Activated CD4-positive, CD25-positive, alpha-beta regulatory T cell (primary cell): ENCODE measurements at places on chromosomes 16 and 17.

GRCh38 chr17:58970609-58971450 lies 135.8 kb downstream of the TRIM37 start:
- no peak for DNase-seq

DNA sequence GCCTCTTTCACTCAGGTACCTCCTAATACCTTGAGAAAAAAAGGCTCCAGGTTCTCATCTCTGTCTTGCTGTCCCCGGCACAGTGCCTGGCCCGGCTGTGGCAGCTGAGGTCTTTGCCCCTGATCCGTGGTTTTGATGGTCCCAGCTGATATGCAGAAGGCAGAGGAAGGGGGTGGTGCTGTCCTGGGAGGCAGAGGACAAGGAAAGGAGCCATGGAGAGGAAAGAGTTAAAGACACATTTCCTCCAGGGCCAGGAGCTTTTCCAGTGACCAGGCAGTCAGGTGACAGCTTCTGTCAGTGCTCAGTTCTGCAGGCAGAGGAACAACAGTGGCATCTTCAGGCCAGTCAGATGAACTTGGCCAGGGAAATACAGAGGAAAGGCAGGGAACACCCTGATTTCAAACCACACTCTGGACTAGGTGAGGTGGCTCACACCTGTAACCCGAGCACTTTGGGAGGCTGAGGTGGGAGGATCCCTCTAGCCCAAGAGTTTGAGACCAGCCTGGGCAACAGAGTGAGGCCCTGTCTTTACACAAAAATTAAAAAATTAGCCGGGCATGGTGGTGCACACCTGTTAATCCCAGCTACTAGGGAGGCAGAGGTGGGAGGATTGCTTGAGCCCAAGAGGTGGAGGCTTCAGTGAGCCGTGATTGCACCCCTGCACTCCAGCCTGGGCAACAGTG lies 3.3 kb upstream of the COG1 start:
- no peak for DNase-seq

- no peak for DNase-seq
These were observed 10.0 kb downstream of the TMEM235 start for GRCh38 chr17:78241277-78242023.

GRCh38 chr16:7731141-7731540 lies 398.5 kb downstream of the RBFOX1 start:
- DNase-seq = no peak

GRCh38 chr16:15539197-15539596 lies 103.8 kb downstream of the MARF1 start:
- no peak for DNase-seq

DNA sequence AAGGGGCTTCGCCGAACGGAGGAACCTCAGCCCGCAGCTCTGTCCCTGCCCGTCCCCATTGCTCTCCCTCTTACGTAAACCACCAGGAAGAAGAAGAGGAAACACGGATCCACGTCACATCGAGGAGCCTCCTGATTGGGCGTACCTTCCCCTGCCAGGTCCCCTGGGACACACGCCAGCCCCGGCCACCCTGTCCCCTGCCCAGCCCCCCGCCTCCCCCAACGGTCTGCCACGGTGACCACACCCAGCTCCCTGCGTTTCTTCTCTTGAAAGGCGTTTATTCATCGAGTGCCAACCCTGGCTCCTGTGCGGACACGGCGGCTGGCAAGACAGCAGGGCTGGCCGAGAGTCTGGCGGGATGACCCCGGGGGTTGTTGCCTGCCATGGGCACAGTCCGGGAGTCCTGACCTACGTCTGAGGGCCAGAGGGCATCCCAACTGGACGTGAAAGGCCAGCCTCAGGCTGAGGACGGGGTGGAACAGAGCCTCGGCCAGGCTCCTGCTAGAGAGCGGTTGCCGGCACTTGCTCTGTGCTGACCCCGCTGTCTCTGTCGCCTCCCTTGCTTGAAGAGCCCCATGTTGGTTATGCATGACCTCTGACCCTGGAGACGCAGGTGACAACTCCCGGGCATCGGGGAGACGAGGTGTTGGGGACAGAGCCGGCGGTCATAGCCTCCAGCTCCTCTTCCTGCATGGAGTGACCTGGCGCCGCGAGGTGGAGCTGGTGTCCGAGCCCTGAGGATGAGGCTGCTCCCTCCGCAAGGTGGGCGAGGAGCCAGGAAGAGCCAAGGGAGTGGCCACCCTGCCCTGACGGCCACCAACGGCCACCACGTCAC lies 40.5 kb upstream of the ACSF3 start:
- no peak for DNase-seq

DNA sequence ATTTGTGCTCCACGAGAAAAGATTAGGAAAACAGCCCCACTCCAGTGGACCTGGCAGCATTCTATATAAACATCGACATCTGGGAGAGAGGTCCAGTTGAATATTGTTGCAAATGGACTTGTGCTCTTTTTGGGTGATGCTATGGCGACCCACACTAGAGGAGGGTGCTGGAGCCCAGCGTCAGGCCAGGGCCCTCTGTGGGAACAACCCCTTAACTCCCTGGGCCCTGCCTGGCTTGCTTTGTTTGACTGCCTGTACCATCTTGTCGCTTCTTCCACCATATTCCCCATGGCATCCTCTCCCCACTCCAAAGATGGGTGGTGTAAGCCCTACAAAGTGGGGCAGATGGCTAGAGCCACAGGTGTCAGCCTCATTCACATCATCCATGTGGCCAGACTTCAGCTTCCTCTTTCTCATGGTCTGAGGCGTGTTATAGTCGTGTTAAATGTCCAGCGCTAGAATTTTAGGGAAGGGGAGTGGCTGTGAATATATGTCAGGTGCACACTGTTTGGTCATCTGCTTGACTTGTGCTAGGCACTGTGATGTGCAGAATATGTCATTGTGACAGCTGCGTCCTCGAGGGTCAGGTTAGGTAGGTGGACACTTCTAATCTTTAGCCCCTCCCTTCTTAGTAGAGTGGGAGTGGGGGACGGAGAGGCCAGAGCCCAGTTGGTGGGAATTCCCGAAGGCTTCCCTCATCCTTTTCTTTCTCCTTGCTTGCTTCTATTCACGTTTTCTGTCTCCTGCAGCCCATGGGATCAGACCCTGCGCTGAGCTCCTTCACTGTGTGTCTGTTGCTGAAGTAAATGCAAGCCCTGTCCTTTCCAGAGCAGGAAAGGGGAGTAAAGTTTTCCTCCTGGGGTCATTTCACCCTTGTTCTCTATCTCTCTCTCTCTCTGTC lies 49.8 kb downstream of the MPRIP start:
- DNase-seq = no peak

DNA sequence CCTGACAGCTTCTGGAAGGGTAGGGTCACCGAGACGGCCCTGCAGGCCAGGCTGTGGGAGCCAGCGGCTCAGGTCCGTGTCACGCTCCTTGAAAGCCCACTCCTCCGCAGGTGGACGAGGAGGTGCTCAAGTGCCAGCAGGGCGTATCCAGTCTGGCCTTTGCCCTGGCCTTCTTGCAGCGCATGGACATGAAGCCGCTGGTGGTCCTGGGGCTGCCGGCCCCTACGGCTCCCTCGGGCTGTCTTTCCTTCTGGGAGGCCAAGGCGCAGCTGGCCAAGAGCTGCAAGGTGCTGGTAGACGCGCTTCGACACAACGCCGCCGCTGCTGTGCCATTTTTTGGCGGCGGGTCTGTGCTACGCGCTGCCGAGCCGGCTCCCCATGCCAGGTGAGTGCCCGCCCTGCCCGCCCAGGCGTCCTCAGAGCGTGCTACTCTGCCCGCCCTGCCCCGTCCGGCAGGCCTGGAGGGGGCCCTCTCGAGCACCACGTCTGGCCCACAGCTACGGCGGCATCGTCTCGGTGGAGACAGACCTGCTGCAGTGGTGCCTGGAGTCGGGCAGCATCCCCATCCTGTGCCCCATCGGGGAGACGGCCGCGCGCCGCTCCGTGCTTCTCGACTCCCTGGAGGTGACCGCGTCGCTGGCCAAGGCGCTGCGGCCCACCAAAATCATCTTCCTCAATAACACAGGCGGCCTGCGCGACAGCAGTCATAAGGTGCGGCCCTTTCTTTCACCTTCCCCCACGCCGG lies 1.3 kb downstream of the NAGS start:
- peak; percentile 16 for DNase-seq

- DNase-seq = no peak
These were observed 394.0 kb downstream of the CA10 start for GRCh38 chr17:51764387-51764971.

DNA sequence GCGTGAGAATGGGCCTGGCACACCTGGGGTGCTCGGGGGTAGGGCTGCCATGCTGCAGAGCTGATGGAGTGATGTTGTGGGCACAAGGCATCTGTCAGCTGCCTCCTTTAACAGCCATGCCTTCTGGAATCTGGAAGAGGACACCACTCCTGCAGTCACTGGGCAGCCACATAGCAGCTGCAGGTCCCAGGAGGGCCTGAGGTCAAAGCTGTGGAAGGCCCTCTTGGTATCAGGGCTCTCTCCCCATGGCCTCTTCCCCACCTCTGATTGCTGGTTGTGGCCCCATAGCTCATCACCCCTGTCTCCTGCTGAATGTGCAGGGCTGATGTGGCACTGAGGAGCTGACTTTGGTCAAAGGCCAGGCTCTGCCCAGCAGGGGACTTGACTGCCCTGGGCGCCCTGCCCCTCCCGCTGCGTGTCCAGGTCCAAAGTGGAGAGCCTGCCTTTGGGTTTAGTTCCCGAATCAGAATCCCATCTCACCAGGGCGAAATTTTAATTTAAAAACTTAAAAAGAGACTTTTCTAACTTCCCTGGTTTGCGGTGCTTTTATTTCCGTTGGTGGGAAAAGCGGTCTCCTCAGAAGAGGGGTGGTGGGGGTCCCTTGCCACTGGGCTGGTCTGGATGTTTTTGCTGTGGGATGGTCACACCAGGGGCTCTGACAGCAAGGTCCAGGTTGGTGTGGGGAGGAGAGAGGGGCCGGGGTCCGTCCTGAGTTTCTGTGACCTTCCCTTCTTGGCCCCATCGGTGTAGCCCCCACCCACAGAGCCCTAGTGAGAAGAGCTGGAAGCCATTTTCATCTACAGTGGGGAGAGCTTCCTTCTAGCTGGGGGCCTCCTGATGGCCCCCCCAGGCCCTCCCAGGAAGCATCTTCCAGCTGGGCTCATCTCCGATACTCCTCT lies 5.9 kb downstream of the UBALD2 start:
- DNase-seq = no peak
